ENCODE measurements at places on chromosomes 6 and 20. TPM values are rescaled to one million over a fixed set of nuclear protein-coding genes. Genes with fewer than 3 reads are reported as not detected.
A peak's percentile ranks its signal among the peaks of the same experiment; 100 is the strongest.

- no peak for ATAC-seq
Observed at GRCh38 chr6:3506751-3507383, 50.0 kb upstream of the SLC22A23 start.

RGS17 gene
- total RNA-seq = 16.1 TPM

DNA sequence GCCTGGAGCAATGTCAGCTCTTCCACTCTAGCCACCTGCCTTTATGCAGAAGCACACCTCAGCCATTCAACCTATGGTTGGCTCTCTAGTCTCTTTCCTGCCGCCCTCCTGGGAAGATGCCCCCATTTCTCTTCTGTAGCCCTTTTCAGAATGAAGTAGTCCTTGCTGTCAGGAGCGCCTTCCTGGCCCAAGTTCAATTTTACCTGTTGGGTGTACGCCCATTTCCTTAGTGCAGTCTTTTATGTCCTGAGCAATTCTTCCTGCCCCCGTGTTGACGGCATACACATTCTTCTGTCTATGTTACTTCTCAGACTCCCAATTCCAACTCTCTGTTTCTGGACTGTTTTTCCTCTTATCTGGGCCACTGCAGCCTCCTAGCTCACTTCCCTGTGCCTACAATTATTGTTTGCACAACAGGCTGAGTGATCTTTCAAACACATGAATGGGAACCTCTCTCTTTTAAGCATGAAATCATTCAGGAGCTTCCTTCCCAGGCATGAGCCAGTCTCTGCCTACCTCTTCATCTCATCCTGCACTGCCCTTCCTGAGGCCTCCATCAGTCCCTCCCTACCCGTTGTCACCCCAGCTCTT lies 389.2 kb downstream of the CD83 start:
- peak; percentile 33 for ATAC-seq

- no peak for ATAC-seq
Observed at GRCh38 chr6:40342723-40343122, 244.4 kb downstream of the LRFN2 start.

DNA sequence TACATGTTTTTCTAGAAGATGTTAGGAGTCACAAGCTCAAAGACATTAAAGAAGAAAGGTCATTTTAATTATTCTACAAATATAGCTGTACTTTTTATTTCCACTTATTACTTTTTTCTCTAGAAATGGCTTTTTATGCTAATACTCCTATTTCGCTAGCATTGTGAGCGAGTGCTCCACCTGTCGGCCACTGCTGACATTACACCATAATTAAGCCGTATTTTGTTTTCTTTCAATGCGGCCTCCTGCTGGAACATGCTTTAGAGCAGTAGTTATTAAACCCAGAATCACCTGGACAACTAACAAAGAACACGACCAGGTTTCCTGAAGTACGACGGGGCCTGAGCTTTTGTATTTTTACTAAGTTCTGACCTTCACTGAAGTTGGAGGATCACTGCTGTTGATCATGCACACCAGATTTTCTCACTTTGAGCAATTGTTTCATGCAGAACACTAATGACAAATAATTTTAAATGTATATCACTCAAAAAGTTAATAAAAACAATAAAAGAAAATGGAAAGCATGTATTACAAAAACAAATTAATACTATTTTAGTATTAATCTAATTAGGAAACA lies 74.1 kb upstream of the PAK5 start:
- no peak for ATAC-seq

ZNF322 gene
- total RNA-seq = 19.7 TPM

- no peak for ATAC-seq
Observed at GRCh38 chr6:7163661-7164071, 55.9 kb downstream of the RREB1 start.

DNA sequence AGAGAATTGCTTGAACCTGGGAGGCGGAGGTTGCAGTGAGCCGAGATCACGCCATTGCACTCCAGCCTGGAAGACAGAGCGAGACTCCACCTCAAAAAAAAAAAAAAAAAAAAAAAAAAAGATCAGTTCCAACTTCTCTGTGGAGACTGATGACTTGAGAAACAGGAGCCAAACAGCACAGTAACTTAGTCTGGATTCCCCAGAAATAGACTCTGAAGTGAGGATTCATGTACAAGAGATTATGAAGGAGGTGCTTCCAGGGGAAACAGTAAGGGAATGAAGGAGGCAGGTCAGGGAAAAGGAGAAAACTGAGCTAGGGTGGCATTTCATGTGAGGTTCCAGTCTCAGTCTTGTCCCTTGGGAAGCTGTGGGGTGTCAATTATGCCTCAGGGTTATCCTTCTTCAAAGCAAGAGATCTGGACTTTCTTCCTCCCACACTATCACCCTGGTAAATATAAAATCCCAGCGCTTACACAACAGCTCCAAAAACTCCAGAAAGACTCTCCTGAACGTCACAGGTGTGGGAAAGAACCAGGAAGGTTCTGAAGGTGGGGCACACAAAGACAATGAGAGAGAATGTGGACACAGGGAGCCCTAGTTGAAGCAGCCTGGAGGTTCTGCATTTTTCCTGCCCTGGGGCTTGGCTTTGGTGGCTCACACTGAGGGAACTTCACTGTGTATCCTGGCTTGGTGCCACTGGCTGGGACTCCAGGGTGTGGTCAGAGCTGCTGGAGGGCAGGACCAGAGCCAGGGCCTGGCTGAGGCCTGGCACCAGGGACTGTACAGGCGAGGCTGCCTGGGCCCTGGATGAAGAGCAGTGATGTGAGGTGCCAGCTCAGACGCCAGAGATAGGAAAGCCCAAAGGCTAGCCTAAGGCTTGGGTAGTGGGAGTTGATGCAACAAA lies 46.8 kb downstream of the PCNA start:
- ATAC-seq = peak; percentile 99

DNA sequence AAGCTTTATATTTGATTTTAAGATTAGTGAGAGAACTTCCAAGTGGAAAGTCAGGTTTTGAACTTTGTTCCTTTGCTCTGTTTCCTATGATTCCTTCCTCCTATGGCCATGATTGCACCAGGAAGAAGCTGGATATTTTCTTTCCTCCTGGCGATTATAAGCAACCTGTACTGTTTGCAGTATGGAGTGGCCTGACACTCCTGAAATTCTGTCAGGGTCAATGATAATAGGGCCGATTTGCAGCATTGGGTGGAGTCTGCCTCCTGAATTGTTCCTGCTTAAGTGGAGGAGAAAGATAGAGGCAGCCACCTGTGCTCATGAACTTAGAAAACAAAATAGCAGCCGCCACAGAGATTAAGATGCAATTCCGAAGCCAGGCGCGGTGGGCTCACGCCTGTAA lies 9.8 kb upstream of the FAM217A start:
- no peak for ATAC-seq

HNF4A gene
- total RNA-seq = 0.31 TPM

DNA sequence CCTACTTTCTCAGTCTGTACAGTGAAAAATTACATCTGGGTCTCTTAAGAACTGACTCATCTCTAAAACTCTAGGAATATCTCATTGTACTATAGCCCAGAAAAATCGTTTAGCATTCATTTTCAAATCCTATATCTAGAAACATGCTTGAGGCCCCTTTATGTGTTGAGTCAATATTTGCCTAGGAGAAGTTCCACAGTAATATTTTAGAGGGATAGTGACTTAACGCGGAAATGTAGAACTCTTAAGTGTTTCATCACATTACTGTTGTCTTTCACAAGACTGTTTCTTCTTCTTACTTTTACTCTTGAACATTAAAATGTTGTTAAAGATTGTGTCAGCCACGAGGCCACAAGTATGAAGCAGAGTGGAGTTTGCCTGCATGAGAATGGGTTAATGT lies 23.0 kb upstream of the MYLIP start:
- ATAC-seq = no peak

GRCh38 chr20:4415281-4415680 lies 306.4 kb upstream of the PRND start:
- ATAC-seq = no peak

KCNB1 gene
- total RNA-seq = 0.58 TPM

OOEP gene
- not detected for total RNA-seq

- ATAC-seq = no peak
Observed at GRCh38 chr20:45012682-45013302, 46.5 kb downstream of the STK4 start.

DNA sequence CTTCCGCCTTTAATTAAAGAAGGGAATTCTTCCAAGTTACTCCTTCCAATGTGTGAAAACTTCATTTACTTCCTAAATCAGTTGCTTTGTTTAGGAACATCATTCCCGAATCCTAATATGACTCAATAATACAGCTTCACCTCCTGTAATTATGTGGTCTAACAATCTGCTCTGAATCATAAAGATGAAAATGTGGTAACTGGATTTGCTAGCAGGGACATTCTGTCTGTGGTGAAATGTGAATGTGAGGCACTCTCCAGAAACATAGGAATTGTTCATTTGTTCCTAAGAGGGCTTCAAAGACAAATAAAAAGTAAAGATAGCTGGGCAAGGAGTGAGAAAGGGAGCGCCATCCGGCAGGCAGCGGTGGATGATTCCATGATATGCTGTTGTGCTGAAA lies 678.1 kb downstream of the KIF16B start:
- no peak for ATAC-seq

SDC4 gene
- total RNA-seq = 23.6 TPM

- no peak for ATAC-seq
Observed at GRCh38 chr6:50030777-50031562, 9.2 kb upstream of the DEFB110 start.

RBCK1 gene
- 26.3 TPM for total RNA-seq

MAP7 gene
- total RNA-seq = 6.9 TPM

GRCh38 chr6:137353842-137354397 lies 134.7 kb upstream of the IFNGR1 start:
- no peak for ATAC-seq

FAM229B gene
- total RNA-seq = 117 TPM

DNA sequence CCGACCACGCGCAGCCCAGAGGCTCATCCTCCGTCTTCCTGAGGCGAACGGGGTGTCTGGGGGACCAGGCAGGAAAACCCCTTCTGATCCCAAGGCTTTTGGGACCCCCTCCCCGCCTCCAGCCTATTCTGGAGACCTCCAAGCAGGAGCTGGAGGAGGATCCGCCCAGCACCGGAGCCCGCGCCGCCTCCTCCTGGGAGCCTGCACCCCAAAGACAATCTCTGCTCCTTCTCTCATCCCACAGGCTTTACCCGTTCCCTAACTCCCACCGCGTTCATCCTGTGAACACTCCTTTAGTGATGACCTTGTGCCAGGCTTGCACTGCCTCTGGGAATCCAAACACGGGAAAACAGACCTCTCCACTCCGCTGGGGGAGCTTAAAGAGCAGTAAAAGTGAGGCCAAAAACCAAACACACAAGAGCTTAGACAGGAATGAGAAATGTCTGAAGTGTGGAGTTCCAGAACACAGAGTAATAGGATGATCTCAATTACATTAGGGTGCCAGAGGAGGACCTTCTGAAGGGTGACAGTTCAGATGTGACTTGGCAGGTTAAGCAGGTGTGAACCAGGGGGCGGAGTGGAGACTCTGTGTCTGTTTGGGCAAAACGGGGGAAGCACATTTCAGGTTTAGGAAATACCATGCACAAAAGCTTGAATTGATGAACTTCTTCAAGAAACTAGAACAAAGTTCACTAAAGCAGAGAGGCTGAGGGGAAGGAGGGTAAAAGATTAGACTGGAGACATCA lies 7.6 kb downstream of the HLA-DRB5 start:
- ATAC-seq = peak; percentile 13

DNA sequence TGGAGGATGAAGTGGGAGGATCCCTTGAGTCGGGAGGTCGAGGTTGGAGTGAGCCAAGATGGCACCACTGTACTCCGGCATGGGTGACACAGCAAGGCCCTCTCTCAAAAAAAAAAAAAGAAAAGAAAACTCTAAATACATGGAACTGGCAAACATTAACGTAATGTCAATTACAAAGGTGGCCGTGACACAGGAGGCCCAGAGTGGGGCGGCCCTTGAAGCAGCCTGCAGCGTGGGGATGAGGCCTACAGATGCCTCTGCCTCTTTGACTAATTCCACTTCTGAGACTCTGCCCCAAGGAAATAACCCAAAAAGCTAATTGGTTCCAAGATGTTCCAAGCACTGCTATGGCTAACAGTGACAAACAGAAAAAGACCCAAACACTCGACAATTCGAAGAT lies 21.2 kb downstream of the ZBTB46 start:
- ATAC-seq = no peak

DNA sequence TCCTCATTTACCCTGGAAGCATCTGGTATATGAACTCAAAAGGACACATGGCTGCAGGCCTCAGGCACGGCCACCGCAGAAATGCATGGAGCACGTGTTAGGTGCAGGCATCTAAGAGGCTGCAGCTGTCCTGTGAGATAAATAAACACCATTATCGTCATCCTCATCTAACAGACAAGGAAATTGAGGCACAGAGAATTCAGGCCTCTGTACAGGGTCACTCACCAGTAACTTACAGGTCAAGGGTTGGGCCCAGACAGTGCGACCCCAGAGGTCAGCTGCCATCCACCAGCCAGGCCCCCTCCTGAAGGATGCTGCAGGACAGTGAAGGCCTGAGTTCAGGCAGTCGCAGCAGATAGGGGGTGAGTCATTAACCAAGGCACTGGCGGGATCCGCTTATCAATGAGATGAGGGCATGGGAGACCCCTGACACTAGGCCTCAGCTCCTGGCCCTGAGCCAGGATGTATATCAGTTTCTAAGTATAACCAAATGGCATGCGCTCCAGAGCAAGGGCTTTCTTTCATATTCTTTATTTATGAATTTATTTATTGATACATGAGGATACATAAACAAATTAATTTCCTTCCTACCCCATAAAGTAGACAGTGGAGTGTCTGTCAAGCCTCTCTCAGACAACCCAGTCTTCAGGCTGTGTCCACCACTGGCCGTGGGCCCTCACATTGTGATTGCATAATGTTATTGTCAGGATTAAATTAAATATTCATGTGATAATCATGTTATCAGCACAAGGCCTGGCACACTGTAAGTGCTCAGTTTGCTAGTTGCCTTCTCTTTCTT lies 316.9 kb downstream of the QKI start:
- ATAC-seq = peak; percentile 76

HLA-DQA1 gene
- total RNA-seq = not detected

DNA sequence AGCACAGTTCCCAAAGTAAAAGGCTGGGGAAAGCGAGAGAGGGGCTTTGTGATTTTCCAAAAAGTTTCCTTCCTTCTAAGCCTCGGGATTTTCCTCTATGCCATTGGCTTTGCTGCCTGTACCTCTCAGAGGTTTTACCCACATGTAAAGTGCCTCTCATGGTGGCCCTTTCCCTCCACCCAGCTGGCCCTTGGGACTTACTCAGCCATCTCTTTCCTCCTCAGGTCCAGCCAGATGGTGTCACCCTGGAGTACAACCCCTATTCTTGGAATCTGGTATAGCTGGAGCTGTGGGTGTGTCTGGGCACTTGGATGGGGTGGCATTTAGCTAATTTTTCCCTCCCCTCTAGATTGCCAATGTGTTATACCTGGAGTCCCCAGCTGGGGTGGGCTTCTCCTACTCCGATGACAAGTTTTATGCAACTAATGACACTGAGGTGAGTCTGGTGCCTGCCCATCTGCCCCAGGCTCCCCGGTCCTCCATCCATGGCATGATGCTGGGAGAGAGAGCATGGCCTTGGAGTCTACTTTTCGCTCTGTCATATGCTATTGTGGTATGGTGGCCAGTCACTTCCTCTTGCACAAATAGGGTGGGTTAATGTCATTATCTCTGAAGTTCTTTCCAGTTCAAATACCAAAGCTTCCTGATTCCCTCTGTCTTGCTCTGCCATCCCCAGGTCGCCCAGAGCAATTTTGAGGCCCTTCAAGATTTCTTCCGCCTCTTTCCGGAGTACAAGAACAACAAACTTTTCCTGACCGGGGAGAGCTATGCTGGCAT lies 1.1 kb downstream of the CTSA start:
- peak; percentile 2 for ATAC-seq

All from motor neuron (in vitro differentiated cells).